ENCODE measurements at places on chromosomes 4 and X.
A peak's percentile ranks its signal among the peaks of the same experiment; 100 is the strongest.

DNA sequence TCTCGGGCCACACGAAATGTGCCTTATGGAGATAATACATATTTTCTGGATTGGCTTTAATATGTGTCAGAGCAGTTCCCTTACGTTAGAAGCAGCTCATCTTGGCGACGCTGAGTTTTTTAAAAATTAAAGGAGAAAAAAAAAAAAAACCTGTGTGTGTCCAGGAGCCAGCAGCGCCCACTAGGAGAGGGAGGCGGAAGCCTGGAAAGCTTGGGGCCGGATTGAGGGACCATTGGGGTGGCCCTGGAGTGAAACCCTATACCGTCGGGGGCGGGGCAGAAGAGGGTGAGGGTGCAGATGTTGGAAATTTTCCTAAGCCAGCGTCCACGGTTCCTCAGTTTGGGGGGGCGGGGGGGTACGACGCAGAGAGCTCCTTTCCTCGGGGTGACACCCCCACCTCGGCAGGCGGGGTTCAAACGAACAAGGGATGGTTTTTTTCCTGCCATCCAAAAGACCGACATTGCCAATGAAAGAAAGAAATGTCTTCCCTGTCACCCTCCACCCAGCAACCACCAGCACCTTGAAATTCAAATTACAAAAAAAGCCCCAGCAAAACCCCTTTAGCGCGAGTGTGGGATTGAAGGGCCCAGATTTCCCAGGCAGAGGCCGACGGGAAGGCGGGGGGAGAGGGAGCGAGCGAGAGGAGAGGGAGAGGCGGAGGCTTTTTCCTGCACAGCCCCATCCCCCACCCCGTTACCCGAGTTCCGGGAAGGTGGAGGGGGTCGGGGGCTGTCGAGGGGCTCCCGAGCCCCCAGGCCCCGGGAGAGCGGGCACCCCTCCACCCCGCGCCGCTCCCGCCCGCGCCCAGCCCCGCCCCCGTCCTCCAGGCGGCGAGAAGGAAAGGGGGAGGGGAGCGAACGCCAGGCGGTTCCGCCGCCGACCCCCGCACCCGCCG lies 859 bp downstream of the SMARCA1 start:
- no peak overlapping the region for H3K27ac ChIP-seq
- H3K4me1 ChIP-seq = peaks cover 3% of the 10 kb centered on the region
- no peak for DNase-seq
- H3K27me3 ChIP-seq = peaks cover 2% of the 10 kb centered on the region

- no peak overlapping the region for H3K27ac ChIP-seq
- DNase-seq = no peak
- peaks cover 61% of the 10 kb centered on the region for H3K4me1 ChIP-seq
- peaks cover 48% of the 10 kb centered on the region for H3K36me3 ChIP-seq
These were observed 18.5 kb downstream of the HERC3 start for GRCh38 chr4:88610771-88611170.

DNA sequence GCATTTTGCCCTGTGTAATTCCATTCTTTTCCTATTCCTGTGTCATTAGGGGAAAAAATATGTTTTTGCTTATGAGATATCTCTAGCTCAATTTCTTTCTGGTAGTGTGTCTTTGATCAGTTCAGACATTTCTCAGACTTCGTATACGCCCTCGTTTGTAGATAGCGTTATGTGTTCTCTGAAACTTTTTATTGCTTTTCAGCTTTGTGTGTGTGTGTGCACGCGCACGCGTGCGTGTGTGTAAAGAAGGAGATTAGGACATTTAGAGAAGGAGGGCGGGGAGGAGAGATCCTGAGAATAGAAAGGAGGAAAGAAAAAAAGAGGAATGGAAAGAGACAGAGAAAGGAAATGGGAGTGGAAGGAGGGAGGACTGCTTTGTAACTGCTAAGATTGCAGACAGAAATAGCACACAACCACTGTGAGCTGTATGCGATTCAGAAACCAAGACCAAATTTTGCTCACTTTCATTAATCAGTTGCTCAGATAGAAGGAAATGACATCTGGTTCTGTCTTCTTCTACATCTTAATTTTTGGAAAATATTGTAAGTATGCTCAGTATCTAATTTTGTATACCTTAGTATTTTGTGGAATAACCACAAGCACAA lies at the start of gene RXFP1:
Gene RXFP1, plus strand, starts transcription at position 399 of the 605 bp plus-strand sequence. Its CDS starts 95 bp downstream, at position 494.
- H3K27ac ChIP-seq = no peak within 1 kb of the TSS
- no peaks in the 10 kb centered on the region for H3K27me3 ChIP-seq
- H3K36me3 ChIP-seq = no peaks in the 10 kb centered on the region
- no peaks in the 10 kb centered on the region for H3K4me1 ChIP-seq
- DNase-seq = no peak
- no peak within 1 kb of the TSS for H3K4me3 ChIP-seq

DNA sequence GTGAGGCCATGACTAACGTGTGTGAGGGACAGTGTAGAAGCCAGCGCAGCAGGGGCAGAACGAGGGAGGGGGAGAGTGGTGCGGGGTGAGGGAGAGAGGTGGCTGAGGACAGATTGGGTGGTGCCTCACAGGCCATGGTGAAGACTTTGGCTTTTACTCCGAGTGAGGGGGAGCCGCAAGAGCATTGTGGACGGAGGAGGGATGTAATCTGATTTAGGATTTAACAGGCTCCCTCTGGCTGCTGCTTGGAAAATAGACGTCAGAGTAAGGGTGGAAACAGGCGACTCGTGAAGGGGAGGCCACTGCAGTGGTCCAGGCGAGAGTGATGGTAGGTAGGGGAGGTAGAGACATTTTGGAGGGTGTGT lies 13.0 kb downstream of the PPP1R3F start:
- H3K27ac ChIP-seq = no peak overlapping the region
- no peaks in the 10 kb centered on the region for H3K27me3 ChIP-seq
- peaks cover under 1% of the 10 kb centered on the region for H3K4me1 ChIP-seq

DNA sequence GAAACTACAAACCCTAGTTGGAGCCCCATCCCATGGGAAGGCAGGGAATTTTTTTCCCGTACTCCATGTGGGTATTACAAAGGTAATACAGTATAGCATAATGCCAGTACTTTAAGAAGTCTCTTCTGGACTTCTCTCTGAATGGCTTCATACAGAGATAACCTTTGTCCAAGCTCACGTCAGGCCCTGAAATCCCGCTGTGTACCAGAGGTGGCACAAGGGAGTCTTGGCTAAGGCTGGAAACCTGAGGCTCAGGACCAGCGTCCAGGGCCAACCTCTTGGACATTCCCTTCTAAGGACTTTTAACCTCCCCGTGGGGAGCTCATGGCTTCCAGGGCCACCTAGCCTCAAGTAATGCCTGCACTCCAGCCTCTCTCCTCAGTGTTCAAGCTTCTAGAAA lies 338.9 kb upstream of the FAM241A start:
- no peak for DNase-seq
- no peaks in the 10 kb centered on the region for H3K36me3 ChIP-seq
- no peaks in the 10 kb centered on the region for H3K4me1 ChIP-seq
- H3K27me3 ChIP-seq = no peaks in the 10 kb centered on the region

GRCh38 chr4:136768925-136769275 lies 763.4 kb downstream of the PCDH18 start:
- H3K36me3 ChIP-seq = no peaks in the 10 kb centered on the region
- no peaks in the 10 kb centered on the region for H3K27me3 ChIP-seq
- H3K4me1 ChIP-seq = no peaks in the 10 kb centered on the region
- H3K27ac ChIP-seq = no peak overlapping the region

GRCh38 chr4:165505958-165506837 lies 127.4 kb downstream of the CPE start:
- no peak overlapping the region for H3K27ac ChIP-seq
- no peak for DNase-seq
- H3K36me3 ChIP-seq = no peaks in the 10 kb centered on the region
- H3K4me3 ChIP-seq = no peak overlapping the region

DNA sequence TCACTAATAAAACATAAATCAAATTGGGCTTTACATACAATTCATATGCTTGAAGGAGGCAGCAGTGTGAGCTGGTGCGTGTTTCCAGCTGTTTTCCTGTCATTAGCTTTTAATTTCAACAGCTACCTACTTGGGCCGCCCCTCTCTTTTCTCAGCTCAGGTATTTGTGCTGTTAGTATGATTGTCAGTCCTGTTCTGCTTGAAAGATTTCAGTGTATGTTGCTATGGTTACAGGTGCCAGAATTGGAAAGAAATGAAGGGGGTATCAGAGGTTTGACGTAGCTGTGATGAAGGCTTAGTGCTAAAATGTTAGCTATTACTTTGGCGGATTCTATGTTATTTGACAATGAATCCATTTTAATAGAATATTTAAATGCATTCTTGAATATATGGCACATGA lies 440.3 kb downstream of the ZIC3 start:
- no peaks in the 10 kb centered on the region for H3K4me1 ChIP-seq
- no peaks in the 10 kb centered on the region for H3K36me3 ChIP-seq

GRCh38 chr4:127631420-127631819 lies 1.3 kb upstream of the INTU start:
- peaks cover 11% of the 10 kb centered on the region for H3K4me1 ChIP-seq
- H3K27ac ChIP-seq = no peak overlapping the region
- no peak for DNase-seq
- peaks cover 45% of the 10 kb centered on the region for H3K27me3 ChIP-seq

GRCh38 chr4:76822303-76822702 lies 75.6 kb downstream of the SOWAHB start:
- no peak overlapping the region for H3K27ac ChIP-seq
- H3K4me1 ChIP-seq = no peaks in the 10 kb centered on the region
- no peak for DNase-seq
- H3K27me3 ChIP-seq = peaks cover 18% of the 10 kb centered on the region

DNA sequence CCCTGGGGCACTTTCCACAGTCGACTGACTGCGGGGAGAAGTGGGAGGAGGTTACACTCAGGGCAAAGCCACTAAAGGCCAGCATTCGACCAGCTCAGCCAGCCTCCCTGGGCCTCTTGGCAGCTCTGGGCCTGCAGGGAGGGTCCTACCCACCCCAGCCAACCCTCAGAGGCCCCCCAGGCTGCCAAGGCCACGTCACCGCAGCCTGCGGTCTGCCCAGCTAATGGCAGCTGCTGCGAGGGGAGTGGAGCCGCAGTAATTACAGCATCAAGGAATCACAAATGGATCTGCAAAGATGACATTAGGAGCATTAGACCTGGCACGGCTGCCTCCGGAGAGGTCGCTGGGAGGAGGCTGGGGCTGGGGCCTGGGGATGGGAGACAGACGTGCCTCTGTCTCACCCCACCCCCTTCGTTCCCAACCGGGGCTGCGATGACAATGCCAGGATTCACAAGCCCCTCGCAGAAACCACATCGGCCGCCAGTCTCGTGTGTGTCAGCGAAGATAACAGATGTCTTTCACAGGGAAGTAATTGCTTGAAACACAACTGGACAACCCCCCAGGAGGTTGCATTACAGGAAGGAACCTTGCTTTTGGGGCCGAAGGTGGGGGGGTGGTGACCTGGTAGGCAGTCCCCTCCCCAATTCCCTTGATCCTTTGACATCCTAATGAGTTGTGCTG lies 367.6 kb downstream of the BCOR start:
- H3K4me3 ChIP-seq = no peak overlapping the region
- peaks cover 5% of the 10 kb centered on the region for H3K4me1 ChIP-seq
- H3K27me3 ChIP-seq = peaks cover 8% of the 10 kb centered on the region
- H3K36me3 ChIP-seq = no peaks in the 10 kb centered on the region
- DNase-seq = no peak
- no peak overlapping the region for H3K27ac ChIP-seq

GRCh38 chr4:73222466-73223257 lies 35.9 kb downstream of the ANKRD17 start:
- no peak overlapping the region for H3K27ac ChIP-seq
- H3K4me1 ChIP-seq = peaks cover 37% of the 10 kb centered on the region
- H3K4me3 ChIP-seq = no peak overlapping the region
- H3K27me3 ChIP-seq = no peaks in the 10 kb centered on the region

GRCh38 chrX:50910685-50911176 lies at the start of gene BMP15:
Gene BMP15 (plus strand): TSS chrX:50910735. CDS start chrX:50910784, 49 bp downstream.
- no peak for DNase-seq
- no peaks in the 10 kb centered on the region for H3K27me3 ChIP-seq
- H3K4me1 ChIP-seq = no peaks in the 10 kb centered on the region

GRCh38 chr4:84530871-84531270 lies 31.8 kb upstream of the NKX6-1 start:
- H3K27ac ChIP-seq = no peak overlapping the region
- H3K36me3 ChIP-seq = no peaks in the 10 kb centered on the region
- peaks cover 5% of the 10 kb centered on the region for H3K27me3 ChIP-seq
- no peaks in the 10 kb centered on the region for H3K4me1 ChIP-seq
- no peak overlapping the region for H3K4me3 ChIP-seq

GRCh38 chr4:98480535-98480934 lies 177.9 kb downstream of the TSPAN5 start:
- no peaks in the 10 kb centered on the region for H3K27me3 ChIP-seq
- H3K27ac ChIP-seq = no peak overlapping the region
- H3K36me3 ChIP-seq = peaks cover 6% of the 10 kb centered on the region
- DNase-seq = no peak
- H3K4me1 ChIP-seq = peaks cover 20% of the 10 kb centered on the region
- H3K4me3 ChIP-seq = no peak overlapping the region

DNA sequence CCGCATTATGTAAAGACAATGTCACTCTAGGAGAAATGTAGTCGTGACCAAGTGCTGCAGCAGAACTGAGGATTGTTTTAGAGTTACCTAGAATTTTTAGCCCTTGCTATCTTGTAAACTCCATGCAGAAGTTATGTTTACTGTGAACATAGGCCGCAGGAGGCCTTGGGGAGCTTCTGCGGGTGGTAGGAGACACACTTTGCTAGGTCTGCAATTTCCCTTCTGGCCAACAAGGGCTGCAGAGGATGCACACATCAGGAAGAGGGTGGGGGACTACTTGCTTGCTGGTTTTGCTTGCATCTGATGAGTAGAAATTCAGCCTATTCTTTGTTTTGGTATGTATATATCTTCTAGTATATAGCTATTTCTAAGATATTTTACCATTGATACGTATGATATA lies 23.1 kb downstream of the BANK1 start:
- peaks cover 83% of the 10 kb centered on the region for H3K4me1 ChIP-seq
- H3K4me3 ChIP-seq = peak overlapping the region; percentile 81
- H3K36me3 ChIP-seq = peaks cover 45% of the 10 kb centered on the region
- H3K27ac ChIP-seq = peak overlapping the region; percentile 92
- DNase-seq = peak; percentile 39
- no peaks in the 10 kb centered on the region for H3K27me3 ChIP-seq

- peak within 1 kb of the TSS; percentile 86 for H3K4me3 ChIP-seq
- no peaks in the 10 kb centered on the region for H3K36me3 ChIP-seq
- peaks cover 22% of the 10 kb centered on the region for H3K4me1 ChIP-seq
- DNase-seq = no peak
These were observed at the start of gene IL3RA for GRCh38 chrX:1336331-1336943. Gene IL3RA (plus strand): TSS chrX:1336785. CDS start chrX:1341766, 4,981 bp downstream.

- H3K36me3 ChIP-seq = peaks cover 9% of the 10 kb centered on the region
- no peaks in the 10 kb centered on the region for H3K27me3 ChIP-seq
- H3K4me3 ChIP-seq = no peak overlapping the region
- H3K27ac ChIP-seq = no peak overlapping the region
These were observed 137.8 kb downstream of the RAPGEF2 start for GRCh38 chr4:159240687-159241086.

DNA sequence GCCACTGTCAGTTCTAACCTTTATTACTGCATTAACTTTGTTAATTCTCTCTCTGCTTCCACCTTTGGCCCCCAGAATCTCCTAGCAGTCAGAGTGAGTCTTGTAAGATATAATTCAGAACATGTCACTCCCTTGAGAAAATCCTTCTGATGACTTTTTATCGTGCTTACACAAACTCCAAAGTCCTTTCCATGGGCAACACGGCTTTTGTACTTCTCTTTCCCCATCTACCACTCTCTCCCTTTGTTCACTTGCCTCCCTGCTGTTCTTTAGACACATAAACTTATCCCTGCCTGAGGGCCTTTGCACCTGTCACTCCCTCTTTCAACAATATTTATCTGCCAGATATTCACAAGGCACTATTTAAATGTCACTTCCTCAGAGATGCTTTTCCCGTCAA lies 64.8 kb downstream of the MAOB start:
- H3K27ac ChIP-seq = no peak overlapping the region
- H3K27me3 ChIP-seq = peaks cover 2% of the 10 kb centered on the region
- H3K4me3 ChIP-seq = no peak overlapping the region
- H3K36me3 ChIP-seq = no peaks in the 10 kb centered on the region
- H3K4me1 ChIP-seq = no peaks in the 10 kb centered on the region

- DNase-seq = no peak
- H3K4me1 ChIP-seq = peaks cover 61% of the 10 kb centered on the region
- H3K4me3 ChIP-seq = no peak overlapping the region
- no peaks in the 10 kb centered on the region for H3K27me3 ChIP-seq
- H3K36me3 ChIP-seq = peaks cover 14% of the 10 kb centered on the region
These were observed 21.1 kb downstream of the SMIM14 start for GRCh38 chr4:39617534-39617933.
